ENCODE measurements at places on chromosomes 16 and 17.

DNA sequence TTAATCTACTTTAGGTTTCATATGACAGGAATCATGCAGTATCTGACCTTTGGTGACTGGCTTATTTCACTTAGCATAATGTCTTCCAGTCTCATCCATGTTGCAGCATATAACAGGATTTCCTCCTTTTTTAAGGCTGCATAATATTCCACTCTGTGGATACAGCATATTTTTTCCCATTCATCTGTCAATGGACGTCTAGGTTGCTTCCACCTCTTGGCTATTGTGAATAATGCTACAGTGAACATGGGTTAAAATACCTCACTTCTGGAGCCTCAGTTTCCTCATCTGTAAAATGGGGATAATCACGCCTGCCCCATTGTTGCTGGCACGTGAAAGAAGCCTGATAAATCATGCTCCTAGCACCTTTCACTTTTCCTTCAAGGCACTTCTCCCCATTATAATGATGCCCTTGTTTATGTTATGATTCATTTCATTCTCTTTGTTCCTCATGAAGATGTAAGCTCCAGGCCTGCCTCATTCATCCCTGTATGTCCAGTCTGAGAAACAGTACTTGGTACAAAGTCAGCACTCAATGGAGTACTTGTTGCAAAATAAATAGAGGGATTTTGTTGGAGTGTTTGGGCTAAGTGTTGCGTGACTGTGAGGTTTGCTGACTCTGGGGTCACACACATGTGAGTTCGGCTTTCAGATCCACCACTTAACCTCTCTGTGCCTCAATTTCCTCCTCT, 59.6 kb downstream of the ABAT start:
- no peak for DNase-seq

DNA sequence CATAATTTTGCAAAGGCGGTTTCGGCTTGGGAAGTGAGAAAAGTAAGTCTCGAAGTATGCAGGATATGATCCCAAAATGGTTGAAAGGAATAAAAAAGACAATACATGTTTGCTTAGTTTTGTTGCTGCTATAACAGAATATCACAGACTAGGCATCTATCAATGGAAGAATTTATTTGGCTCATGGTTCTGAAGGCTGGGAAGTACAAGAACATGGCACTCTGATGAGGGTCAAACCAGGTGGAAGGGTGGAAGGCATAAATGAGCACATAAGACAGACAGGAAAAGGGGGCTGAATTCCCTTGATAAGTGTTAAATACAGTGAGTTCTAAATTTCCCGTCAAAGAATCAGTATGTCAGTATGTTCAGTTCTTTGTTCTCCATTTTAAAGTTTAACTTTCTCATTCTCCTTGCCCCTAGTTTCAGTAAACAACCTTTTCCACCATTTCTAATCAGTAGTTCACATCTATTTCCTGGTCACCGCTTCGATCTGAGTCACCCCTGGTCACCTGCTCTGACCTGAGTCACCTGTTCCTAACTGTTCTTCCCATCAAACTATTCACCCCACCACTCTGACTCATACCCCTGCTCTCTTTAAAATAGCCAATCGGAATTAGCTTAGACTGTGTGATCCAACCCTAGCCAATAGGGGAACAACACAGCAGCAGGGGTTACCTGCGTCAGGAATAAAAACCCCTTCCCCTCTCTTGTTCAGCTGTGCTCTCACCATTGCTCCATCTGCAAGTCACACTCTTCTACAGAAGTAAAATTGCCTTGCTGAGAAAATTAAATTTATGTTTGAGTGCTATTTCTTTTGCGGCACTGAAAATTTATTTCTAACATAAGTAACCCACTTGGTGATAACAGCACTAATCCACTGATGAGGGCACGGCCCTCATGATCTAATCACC, 240.8 kb downstream of the STX8 start:
- DNase-seq = no peak

GRCh38 chr16:4317532-4318450, 1.9 kb downstream of the GLIS2 start:
- no peak for DNase-seq

DNA sequence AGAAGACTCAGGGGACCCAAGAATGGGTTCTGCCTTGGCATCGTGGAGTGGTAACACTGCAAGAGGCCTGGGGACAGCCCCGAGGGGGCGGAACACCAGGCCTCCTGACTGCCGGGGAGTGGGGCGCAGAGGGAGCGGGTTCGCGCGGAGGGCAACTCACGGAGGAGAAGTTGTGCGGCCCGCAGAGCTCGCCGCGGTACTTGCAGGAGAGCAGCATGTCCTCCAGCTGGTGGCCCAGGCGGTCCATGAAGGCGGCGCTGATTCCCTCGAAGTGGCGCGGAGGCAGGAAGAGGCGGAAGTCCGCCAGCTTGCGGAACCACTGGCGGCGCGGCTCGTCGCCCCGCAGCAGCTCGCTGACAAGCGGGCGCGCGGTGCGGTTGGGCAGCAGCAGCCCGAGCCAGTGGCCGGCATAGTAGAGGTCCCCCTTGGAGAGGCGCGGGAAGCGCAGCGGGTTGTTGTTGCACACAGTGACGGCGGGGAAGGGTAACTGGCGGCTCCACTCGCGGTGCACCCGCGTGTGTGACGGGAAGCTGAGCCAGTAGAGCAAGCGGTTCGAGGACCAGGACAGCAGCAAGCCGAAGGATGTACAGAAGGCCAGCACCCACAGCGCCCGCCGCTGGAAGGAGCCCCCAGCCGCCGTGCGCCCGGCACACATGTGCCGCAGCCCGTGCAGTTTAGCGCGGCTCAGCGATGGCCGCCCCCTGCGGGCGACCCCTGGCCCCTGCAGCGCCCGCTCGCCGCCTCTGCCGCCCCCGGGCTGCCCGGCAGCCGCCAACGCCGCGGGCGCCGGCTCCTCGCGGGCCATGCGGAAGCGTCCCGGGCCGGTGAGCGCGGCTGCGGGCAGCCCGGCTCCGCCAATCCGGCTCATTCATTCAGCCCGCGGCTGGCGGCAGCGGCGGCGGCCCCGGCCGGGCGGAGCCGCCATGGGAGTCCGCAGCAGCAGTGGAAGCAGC, 1.6 kb downstream of the ASIC2 start:
- no peak for DNase-seq

GRCh38 chr17:15364615-15365014, 23.2 kb upstream of the TEKT3 start:
- DNase-seq = no peak

DNA sequence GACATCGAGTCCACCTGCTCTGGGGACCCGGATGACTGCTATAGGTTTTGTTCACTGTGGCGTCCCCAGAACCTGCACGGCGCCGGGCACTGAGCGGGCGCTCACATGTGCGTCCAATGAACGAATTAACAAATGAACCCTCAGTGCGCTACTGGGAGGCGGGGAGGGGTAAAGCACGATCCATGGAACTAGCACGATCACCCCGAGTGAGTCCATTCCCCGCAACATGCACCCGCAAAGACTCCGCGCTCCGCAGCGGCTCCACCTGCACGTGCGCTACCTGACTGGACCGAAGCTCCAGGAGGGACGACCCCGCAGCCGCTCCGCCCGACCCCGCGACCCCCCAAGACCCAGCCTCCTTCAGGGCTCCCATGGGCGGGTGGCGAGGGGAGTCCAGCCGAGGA, 491 bp downstream of the TRAP1 start:
- DNase-seq = no peak

GRCh38 chr16:81823734-81824133, 44.6 kb downstream of the PLCG2 start:
- DNase-seq = no peak

DNA sequence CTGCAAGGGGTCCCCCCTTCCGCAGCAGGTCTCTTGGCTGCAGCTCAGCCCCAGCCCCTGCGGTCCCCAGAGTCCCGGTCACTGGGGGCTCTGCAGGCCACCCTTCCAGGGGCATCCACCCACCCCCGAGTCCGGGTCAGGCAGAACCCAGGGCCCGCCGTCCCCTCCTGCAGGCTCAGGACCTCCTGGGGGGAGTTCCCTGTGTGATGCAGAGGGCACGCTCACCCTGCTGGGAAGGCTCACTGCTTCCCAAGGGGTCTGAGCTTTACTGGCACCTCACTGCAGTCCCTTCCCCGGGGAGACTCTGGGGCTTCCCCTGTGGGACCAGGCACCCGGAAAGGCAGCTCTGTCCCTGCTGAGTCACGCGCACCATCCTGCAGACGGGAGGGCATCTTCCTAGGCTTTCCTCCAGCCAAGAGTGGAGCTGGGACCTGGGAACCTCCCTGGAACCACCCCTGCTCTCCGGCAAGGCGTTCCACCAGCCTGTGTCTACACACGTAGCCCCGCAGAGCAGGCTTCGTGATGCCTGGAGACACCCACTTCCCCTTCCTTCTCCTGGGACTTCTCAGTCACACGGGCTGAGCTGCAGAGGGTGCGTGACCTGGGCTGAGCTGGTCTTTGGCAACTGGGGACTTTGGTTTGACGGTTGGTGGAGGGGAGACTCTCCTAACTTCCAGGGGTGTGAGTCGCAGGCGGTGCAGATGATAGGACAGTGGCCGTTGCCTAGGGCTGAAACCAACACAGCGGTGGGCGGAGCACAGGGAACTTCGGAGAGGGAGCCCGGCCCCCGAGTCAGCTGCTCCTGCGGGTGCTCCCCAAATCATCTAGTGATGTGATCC, 23.4 kb downstream of the SLC25A10 start:
- no peak for DNase-seq

DNA sequence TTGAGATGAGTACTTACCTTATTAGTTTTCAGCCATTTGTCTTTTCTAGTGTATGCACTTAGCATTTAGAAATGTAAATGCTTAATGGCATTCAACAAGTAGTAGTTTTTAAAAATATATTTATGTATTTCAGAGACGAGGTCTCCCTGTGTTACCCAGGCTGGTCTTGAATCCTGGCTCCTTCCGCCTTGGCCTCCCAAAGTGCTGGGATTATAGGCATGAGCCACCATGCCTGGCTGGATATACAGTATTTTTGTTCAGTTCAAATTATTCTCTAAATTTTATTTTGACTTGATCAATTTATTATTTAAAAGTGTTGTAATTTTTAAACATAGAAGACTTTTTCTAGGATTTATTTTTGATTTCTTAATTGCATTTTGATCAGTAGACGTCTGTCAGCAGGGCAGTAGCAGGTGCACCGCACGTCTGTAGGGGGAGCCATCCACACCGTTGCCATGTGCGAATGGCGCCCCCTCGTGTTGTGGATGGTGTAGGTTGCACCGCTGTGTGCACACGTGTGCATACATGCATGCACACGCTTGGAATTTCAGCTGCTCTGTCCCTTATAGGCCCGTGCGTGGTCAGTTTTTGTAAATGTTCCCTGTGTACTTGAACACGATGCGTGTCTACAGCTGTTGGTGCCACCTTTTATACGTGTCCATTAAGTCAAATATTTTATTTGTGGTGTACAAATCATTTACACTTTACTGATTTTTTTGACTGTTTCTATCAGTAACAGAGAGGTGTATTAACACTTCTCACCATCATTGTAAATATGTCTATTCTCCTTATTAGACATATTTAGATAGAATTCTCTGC, 30.6 kb downstream of the RPTOR start:
- peak; percentile 78 for DNase-seq

DNA sequence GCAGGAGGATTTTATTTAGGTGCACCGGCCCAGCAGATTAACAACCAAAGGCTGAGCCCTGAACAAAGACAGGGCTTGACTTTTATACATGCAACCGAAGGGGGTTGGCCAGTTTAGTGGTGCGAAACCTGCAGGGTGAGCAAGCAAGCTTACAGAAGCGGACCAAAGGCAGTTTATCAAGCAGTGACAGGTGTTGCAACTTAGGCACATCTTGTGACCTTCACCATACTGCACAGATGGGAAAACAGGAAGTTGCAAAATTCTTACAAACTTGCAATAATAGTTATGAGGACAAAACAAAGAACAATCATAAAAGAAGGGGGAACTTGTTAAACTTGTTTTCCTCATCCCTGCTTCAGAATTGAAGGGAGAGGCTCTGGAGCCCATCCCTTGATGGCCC, 1265.1 kb downstream of the CDH8 start:
- DNase-seq = no peak

DNA sequence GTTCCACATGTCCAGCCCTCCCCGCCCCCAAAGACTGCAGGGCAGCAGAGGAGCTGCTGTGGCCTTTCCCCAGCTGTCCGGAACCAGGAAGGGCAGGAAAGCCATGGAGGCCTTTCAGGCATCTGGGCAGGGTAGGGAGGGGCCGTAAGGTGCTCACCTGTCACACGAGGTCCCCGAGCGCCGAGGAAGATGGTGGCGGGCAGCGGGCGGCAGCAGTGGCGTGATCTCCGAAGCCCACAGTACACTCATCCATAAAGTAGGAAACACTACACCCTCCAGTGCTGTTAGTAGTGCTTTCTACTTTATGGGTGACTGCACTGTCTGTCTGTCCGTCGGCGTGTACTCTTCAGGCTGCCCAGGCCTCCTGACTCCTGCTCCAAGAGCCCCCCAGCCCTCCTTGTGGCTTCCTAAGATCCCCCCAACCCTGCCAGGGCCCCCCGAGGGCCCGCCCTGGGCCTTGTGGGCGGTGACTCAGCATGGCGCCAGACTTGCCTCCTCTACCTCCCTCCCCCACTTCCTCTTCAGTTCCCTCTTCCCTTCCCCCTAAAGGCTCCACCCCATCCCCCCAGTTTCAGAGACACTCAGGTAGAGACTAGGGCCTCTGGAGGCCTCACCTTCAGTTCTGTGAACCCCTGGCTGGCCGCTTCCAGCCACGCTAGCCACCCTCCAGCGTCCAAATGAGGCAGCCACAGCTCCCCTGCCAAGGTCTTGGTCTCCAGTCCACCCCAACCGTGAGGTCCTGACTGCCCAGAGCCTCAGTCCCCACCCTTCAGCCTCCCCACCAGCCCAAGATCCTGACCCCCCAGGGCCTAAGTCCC, 2.6 kb upstream of the TSPOAP1 start:
- peak; percentile 53 for DNase-seq

DNA sequence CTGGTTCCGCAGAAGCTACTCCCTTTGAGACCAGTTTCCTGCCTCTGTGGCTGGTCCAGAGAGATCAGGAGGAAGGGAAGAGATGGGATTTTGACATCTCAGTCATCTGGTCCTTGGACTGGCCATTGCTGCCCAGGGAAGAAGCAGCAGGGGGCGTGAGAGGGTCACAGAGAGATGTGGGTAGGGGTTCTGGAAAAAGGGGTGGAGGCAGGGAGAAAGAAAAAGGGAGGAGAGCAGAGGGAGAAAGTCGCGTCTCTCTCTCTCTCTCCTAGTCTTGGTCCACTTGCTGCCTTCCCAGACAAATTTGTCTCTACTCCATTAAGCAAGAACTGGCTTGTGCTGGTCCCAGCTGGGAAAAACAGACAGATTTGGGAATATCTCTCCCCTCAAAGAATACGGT, 4.4 kb downstream of the SHBG start:
- DNase-seq = no peak

- no peak for DNase-seq
Measured at GRCh38 chr16:60413969-60414368, 1622.3 kb downstream of the CDH8 start.

DNA sequence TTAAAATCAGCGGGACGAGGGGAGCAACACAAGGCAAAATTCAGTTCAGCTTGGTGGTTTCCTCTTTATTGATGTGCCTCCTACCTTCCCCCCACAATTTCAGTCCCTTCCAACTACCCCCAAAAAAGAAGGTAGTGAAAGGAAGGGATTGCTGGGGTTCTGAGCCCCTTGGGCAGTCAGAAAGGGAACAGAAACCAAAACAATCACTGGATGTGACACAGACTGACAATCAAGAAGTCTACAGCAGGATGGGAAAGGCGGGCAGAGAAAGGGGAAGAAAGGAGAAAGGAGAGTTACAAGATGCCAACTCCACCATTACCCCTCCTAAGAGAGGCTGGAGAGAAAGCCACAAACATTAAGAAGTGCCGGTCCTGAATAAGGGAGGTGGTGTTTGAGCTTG, 1.1 kb upstream of the PHF23 start:
- no peak for DNase-seq
